ENCODE measurements at places on chromosomes 6 and 20. TPM values are rescaled to one million over a fixed set of nuclear protein-coding genes. Genes with fewer than 3 reads are reported as not detected.

LY6G6C gene
- not detected for total RNA-seq

SNAP91 gene
- total RNA-seq, result not detected

GINS1 gene
- 20.9 TPM for total RNA-seq

FAM217B gene
- 16.6 TPM for total RNA-seq

C20orf173 gene
- not detected for total RNA-seq

OTOR gene
- total RNA-seq, result not detected

MACROD2 gene
- not detected for total RNA-seq

VARS1 gene
- total RNA-seq, result 134 TPM

LRRN4 gene
- not detected for total RNA-seq

VSX1 gene
- not detected for total RNA-seq

PRDM1 gene
- 149 TPM for total RNA-seq

THBD gene
- 0.13 TPM for total RNA-seq

OLIG3 gene
- 3.5 TPM for total RNA-seq

NT5E gene
- 10.5 TPM for total RNA-seq

SMOC2 gene
- total RNA-seq, result not detected

VIP gene
- not detected for total RNA-seq

HCRTR2 gene
- not detected for total RNA-seq

RSPO3 gene
- total RNA-seq, result not detected

MUC21 gene
- not detected for total RNA-seq

SIGLEC1 gene
- total RNA-seq, result not detected

KCTD20 gene
- 57.6 TPM for total RNA-seq

ERVFRD-1 gene
- total RNA-seq, result not detected

LTA gene
- total RNA-seq, result 163 TPM

SUN5 gene
- not detected for total RNA-seq
